Cardiac muscle cell (in vitro differentiated cells and primary cell): ENCODE measurements at places on chromosomes 12 and 14.

DNA sequence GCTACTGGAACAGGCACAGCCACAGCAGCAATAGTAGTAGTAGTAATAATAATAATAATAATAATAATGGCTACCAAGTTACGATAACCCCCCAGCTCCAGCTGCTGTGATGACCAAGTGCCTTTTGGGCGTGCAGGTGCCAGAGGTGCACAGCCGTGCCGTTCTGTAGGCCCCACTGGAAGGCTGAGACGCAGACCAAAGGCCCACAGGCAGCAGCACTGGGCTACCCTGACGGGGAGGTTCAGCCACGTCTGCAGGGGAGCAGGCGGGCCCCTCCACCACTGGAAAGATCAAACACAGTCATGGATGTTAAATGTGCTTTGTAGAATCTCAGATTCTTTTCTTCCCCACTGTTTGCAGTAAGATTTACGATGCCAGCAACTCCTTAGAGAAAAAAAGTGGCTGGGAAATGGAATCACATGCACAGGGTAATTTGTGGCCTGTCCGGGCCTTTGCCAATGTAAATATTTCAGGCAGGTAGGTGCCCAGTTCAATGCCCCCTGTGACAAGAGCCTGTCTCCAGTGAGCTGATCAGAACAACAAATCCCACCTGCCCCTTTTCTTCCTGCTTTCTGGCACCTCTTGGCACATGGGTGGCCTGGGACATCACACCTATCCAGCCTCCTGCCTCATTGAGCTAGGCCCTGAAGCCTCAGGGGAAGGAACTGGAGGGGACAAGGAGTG lies 32.6 kb downstream of the CCDC85C start:
- DNase-seq = no peak
- peak overlapping the region; percentile 98 for H3K27ac ChIP-seq
- H3K36me3 ChIP-seq = no peaks in the 10 kb centered on the region
- H3K4me1 ChIP-seq = peaks cover 99% of the 10 kb centered on the region

DNA sequence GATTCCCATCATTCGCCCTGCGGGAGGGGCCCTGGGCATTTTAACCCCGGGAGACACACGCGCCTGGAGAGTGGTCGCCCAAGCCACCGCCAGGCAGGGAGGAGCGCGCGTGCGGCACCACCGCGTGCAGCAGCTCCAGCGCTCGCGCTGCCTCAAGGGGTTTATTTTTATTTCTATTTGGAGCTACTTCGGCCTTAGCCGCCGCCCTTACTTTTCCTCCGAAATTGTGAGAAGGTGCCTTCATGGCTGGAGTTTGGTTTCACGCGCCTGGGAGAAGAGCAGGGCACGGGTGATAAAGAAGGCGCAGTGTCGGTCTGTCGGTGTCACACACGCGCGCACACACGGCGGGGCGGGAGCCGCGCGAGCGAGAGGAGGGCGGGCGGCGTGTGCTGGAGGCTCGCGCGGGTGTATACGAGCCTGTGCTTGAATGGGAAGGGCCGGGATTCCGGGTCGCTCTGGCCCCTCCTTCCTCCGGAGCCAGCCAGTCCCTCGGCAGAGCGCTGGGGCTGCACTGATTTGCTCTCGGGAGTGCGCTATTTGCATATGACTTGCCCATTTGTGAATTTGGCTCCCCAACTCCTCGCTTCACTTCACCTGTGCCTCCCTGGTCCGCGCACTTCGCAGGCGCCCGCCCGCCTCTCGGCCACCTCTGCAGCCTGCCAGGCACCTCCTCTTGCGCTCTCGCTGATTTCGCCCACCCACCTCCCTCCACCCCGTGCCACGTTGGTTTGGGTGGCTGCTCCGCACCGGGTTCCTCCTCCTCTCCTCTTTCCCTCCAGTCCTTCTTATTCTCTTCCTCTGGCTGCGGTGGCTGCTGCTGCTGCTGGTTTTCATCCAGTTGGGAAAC lies 932.3 kb downstream of the DIO2 start:
- H3K4me1 ChIP-seq = peaks cover 4% of the 10 kb centered on the region
- peak overlapping the region; percentile 41 for H3K4me3 ChIP-seq
- H3K27me3 ChIP-seq = peaks cover 47% of the 10 kb centered on the region
- peak; percentile 86 for DNase-seq
- H3K36me3 ChIP-seq = no peaks in the 10 kb centered on the region

- no peaks in the 10 kb centered on the region for H3K36me3 ChIP-seq
- H3K4me3 ChIP-seq = no peak overlapping the region
- H3K27me3 ChIP-seq = peaks cover 5% of the 10 kb centered on the region
- DNase-seq = no peak
- H3K4me1 ChIP-seq = no peaks in the 10 kb centered on the region
These were observed 175.3 kb upstream of the RTL1 start for GRCh38 chr14:101078892-101079221.

DNA sequence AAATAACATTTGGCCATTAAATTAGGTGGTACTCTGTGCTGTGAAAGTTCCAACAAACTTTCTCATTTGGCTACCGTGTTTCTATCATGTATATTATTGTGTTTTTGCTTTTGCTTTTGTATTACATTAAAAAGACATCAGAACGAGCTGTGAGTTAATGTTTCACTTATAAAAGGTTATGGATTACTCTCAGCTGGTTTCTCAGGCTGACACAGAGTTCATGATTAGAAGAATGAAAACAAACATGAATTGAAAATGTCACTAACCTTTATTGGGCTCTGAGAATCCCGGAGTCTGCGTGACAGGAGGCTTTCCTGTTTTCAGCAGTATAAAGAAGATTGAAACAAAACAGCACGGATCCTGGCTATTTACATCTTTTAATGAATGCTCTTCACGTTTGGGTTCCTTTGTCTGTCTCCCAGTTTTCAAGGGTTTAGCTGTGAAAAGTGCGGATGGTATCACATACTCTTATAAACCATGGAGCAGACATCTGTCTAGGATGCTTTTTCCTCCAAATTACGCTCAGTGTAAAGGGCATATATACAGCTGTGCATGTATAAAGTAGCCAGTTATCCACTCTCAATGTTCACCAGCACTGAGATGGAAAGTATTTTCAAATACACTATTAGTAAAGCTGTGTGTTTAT lies 153.6 kb downstream of the PTCSC3 start:
- no peaks in the 10 kb centered on the region for H3K36me3 ChIP-seq
- H3K4me1 ChIP-seq = no peaks in the 10 kb centered on the region
- DNase-seq = no peak
- no peaks in the 10 kb centered on the region for H3K27me3 ChIP-seq
- no peak overlapping the region for H3K4me3 ChIP-seq

DNA sequence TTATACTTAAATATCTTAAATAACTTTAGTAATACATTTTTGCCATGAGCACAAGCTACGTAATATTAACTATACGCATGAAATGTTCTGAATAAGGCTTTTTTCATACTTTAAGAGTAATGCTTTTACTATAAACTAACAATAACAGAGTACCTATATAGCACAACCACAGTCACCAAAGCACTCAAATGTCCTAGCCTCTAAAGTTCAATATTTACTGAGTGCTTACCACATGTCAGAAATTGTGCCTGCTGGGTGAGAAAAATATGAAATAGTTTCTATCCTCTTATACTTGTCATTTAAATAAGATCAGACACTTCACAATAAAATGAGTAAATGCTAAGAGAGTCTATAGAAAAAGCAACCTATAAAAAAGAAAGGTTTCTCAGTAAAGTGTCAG lies 83.1 kb downstream of the SH2B3 start:
- no peak overlapping the region for H3K4me3 ChIP-seq
- DNase-seq = no peak
- H3K27ac ChIP-seq = no peak overlapping the region

DNA sequence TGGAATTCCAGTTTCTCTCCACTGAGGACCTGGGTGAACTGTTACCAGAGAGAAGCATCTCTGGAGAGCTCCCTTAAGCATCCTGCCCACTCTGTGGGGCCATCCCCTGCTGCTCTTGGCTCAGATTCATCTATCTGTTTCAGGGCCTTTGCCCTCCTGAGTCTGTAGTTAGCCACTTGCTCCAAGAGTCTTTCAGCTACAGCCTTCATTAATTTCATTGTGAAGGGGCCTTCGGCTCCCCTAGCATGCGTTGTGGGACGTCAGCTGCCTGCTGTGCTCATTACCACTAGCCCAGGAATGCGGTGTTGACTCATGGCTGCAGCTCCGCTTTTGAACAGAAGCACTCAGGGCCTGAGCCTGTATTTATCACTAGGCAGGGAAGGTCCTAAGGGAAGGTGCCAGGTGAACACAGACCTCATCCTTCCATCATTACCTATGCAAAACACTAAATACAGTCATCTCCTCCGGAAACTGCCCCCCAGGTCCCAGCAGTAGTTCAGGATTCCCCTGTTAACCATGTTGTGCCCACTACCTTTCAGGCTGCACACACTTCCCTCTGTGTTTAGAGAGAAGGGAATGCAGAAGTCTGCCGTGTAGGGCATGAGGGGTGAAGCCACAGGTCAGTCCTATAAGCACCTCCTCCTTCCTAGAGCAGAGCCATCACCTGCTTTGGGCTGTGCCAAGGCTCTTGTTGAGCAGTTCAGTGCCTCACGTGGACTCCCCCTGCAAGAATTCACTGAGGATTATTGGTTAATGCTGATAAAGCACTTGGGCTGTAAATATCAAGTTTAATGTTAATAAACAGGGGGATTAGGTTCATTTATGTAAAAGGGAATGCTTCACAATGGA lies 191.4 kb downstream of the CACNA1C start:
- H3K4me1 ChIP-seq = peaks cover 51% of the 10 kb centered on the region
- H3K36me3 ChIP-seq = no peaks in the 10 kb centered on the region
- H3K27me3 ChIP-seq = no peaks in the 10 kb centered on the region
- peak; percentile 84 for DNase-seq

DNA sequence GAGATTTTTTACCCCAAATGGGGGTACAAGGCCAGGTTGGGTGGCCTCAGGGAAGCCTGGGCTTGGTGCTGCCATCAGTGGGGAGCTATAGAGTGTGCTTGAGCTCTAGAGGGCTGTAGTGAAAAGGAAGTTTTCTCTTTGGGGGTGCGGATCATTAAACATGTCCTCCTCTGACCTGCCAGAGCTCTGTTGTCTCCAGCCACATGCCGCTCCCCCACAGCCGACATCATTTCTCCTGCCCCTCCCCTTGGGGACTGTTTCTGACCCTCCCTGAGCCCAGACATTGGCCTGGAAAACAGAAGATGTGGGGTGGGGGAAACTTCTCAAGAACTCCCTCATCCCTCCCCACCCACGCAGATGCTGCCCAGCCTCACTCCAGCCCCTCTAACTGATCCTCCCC lies 25.3 kb downstream of the DTX1 start:
- H3K36me3 ChIP-seq = no peaks in the 10 kb centered on the region
- no peak for DNase-seq
- no peak overlapping the region for H3K4me3 ChIP-seq
- H3K27ac ChIP-seq = no peak overlapping the region
- H3K27me3 ChIP-seq = peaks cover 24% of the 10 kb centered on the region
- H3K4me1 ChIP-seq = peaks cover 4% of the 10 kb centered on the region

- no peak for DNase-seq
- no peak overlapping the region for H3K4me3 ChIP-seq
- H3K27ac ChIP-seq = no peak overlapping the region
- peaks cover 33% of the 10 kb centered on the region for H3K4me1 ChIP-seq
- no peaks in the 10 kb centered on the region for H3K36me3 ChIP-seq
- H3K27me3 ChIP-seq = no peaks in the 10 kb centered on the region
These were observed 3.0 kb downstream of the ZFYVE21 start for GRCh38 chr14:103718572-103718971.

GRCh38 chr14:55780156-55780946 lies 200.3 kb downstream of the KTN1 start:
- DNase-seq = peak; percentile 49
- peaks cover 3% of the 10 kb centered on the region for H3K4me1 ChIP-seq
- no peaks in the 10 kb centered on the region for H3K36me3 ChIP-seq
- no peak overlapping the region for H3K27ac ChIP-seq
- no peaks in the 10 kb centered on the region for H3K27me3 ChIP-seq
- H3K4me3 ChIP-seq = no peak overlapping the region

- H3K4me3 ChIP-seq = no peak overlapping the region
- no peak for DNase-seq
- no peaks in the 10 kb centered on the region for H3K36me3 ChIP-seq
These were observed 88.3 kb downstream of the DICER1 start for GRCh38 chr14:95069018-95069417.

- H3K27me3 ChIP-seq = no peaks in the 10 kb centered on the region
- no peak overlapping the region for H3K4me3 ChIP-seq
- no peak for DNase-seq
- H3K36me3 ChIP-seq = no peaks in the 10 kb centered on the region
These were observed 116.2 kb downstream of the TTC8 start for GRCh38 chr14:88940671-88941070.

- DNase-seq = peak; percentile 60
- H3K4me3 ChIP-seq = no peak overlapping the region
- no peaks in the 10 kb centered on the region for H3K27me3 ChIP-seq
- H3K4me1 ChIP-seq = peaks cover 4% of the 10 kb centered on the region
- H3K36me3 ChIP-seq = no peaks in the 10 kb centered on the region
These were observed 26.0 kb downstream of the MAPK1IP1L start for GRCh38 chr14:55077170-55078151.

DNA sequence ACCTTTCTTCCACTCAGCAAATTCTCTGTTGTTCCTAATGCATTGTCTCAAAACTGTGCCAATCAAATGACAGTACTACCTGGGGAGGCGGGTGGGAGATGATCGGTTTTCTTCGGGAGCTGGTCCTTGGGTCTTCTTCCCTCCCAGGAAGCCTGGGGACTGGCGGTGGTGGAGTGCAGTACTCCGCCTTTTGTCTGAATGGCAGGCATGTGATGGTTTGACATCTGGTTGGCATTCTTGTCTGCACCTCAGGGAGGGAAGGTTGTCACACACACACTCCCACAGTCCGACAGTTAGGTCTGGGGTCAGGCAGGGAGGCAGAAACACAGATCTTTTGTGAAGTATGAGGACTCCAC lies 114.8 kb downstream of the SNAPC1 start:
- H3K36me3 ChIP-seq = no peaks in the 10 kb centered on the region
- H3K4me3 ChIP-seq = no peak overlapping the region
- H3K27ac ChIP-seq = no peak overlapping the region
- DNase-seq = no peak

DNA sequence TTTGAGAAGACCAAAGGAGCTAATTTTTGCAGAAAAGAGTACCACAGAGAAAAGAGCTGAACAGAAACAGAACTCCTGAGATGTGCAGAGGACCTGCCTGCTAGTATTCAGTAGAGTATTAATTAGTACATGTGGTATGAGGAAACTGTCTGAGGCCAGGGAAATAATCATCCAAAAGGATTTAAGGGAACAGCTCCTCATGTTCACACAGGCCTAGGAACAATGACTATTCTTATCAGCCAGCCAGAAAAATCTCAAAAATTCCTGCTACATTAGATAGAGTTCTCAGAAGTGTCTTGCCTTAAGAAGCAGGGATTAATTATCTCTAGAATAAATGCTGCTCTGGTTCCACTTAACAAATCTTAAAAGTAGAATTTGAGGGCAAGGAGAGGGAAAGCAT lies 36.4 kb downstream of the PKP2 start:
- DNase-seq = peak; percentile 56
- H3K27me3 ChIP-seq = no peaks in the 10 kb centered on the region
- peak overlapping the region; percentile 89 for H3K27ac ChIP-seq
- H3K4me3 ChIP-seq = no peak overlapping the region
- H3K36me3 ChIP-seq = peaks cover 47% of the 10 kb centered on the region
